ENCODE measurements at places on chromosomes 4 and X.

- no peak for DNase-seq
Measured at GRCh38 chr4:152359208-152360044, 176.5 kb downstream of the FBXW7 start.

- no peak for DNase-seq
Measured at GRCh38 chrX:144275367-144275766, 391.5 kb downstream of the UBE2NL start.

GRCh38 chr4:7823416-7823824, 116.2 kb downstream of the AFAP1 start:
- DNase-seq: no peak

GRCh38 chr4:183544109-183544508, 39.3 kb downstream of the ING2 start:
- no peak for DNase-seq

DNA sequence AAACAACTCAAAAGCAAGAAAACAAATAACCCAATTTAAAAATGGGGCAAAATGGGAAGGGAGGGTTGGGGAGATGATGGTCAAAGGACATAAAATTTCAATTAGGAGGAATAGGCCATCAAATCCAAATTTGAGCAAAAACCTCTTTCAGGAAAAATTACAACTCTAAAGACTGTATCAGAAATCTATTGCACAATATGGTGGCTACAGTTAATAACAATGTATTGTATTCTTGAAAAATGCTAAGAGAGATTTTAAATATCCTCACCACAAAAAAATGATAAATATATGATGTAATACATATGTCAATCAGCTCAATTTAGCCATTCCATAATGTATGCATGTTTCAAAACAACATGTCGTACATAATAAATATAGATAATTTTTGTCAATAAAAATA, 60.7 kb downstream of the RELL1 start:
- DNase-seq: no peak

GRCh38 chr4:70703619-70704214, 15.4 kb downstream of the UTP3 start:
- no peak for DNase-seq

DNA sequence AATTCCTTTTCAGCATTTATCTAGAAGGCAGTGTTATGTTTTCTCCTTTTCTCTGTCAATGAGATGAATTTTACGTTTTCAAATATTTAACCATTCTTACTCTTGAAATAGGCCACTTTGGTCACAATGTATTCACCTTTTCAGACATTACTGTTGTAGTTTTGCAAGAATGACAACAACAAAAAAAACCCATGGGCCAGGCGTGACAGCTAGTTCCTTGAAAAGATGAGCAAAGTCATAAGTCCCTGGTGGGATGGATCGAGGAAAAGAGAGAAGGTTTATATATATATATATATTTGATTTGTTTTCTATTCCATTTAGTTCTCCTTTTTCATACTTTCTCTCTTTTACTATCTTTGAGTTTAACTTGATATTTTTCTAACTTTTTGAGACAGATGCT, 38.1 kb upstream of the ACSL1 start:
- no peak for DNase-seq
